ENCODE measurements at places on chromosomes 12 and 14.

GRCh38 chr12:105167346-105167745 is 59.8 kb downstream of the WASHC4 start:
- DNase-seq = no peak

DNA sequence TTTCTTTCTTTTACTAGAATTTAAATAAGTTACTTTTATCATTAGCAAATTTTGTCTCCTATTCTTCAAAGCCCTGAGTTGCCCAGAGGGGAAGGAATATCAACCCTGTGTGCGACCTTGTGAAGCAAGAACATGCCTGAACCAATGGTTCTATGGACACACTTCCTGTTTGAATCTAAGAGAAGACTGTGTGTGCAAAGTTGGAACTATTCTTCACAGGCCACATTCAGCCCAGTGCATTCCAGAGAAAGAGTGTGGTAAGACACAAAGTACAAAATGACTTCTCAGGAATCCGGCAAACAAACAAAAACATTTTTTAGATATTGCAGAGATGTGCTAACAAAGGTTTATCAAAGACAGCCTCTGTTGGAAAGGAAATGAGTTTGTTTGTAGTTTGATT is 90.8 kb upstream of the PTPRQ start:
- no peak for DNase-seq

DNA sequence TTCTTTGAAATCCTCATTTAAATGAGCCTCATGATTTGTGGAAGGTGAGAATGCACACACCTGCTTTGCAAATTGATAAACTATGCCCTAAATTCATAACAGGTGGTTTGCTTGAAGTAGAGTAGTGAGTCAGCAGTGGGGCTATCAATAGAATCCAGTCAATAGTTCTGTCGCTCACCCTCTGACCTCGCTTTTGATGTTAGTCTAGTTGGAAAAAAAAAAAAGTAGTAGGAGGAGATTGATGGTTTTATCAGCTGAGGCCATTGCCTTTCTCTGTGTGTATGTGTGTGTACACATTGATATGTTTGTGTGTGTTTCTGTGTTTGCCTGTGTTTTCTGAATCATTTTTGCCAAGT is 267.3 kb downstream of the SNAPC1 start:
- DNase-seq = no peak

- DNase-seq = no peak
Observed at GRCh38 chr12:127389923-127390322, 877.0 kb upstream of the TMEM132C start.

DNA sequence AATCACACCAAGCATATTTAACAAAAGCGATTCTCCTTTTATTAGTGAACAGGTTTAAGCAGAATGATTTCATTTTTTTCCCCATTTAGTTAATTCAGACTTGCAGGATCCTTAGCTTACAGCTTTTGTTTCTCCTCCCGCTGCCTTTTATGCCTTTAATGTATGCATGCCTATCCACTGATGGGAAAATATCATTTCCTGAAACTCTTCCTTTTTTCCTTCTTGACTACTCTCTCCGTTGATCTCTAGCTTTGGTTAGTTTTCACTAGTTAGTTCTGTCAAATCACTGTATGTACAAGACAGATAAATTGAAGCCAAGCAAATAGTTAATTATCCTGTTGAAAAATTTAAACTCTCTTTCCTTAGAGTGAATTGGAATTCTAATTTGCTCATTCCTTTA is 26.3 kb downstream of the NKX2-1 start:
- no peak for DNase-seq

GRCh38 chr12:115998119-115998633 is 279.3 kb downstream of the MED13L start:
- DNase-seq = no peak

DNA sequence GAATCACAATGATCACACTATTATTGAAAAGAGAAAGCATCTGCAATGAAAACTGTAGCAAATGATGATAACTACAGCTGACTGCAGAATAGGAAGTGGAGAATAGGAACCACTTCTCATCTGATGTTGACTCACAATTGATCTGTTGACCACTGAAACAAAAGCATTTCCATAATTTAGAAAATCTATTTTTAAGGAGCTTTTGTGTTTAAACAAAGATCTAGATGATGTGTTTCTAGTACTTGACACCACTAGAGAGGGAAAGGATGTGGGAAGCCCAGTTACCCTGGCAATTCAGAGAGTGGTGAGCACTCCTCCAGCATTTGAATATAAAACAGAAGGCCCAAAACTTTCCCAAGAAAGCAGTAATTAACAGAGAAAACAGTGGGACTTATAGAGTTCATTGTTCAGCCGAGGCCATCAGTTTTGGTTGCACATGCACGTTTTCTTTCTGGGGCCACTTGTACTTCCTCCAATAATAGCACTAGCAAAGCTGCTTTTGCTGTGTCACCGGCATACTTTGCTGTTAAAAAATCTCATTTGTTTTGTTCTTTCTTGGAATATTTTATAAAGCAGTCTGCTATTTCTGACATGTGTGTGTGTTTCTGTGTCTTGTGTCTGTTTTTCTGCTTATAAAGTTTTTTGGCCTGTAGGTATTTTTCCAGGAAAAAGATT is 76.1 kb upstream of the HECTD1 start:
- DNase-seq = no peak

DNA sequence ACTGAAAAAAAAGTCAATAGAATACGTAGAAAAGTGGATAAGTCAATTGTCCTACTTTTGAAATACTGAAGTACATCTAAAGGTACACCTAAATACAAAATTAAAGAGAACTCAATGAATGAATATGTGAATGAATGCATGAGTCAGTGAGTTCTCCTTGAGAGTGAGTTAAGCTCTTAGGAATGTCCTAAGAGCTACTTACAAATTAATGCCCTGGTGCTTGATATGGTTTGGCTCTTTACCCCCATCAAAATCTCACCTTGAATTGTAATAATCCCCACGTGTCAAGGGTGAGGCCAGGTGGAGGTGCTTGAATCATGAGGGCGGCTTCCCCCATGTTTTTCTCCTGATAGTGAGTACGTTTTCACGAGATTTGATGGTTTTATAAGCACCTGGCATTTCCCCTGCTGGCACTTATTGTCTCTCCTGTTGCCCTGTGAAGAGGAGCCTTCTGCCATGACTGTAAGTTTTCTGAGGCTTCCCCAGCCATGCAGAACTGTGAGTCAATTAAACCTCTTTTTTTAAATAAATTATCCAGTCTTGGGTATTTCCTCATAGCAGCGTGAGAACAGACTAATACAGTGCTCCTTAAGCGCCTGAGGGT is 192.2 kb upstream of the ARHGAP5 start:
- DNase-seq = no peak

DNA sequence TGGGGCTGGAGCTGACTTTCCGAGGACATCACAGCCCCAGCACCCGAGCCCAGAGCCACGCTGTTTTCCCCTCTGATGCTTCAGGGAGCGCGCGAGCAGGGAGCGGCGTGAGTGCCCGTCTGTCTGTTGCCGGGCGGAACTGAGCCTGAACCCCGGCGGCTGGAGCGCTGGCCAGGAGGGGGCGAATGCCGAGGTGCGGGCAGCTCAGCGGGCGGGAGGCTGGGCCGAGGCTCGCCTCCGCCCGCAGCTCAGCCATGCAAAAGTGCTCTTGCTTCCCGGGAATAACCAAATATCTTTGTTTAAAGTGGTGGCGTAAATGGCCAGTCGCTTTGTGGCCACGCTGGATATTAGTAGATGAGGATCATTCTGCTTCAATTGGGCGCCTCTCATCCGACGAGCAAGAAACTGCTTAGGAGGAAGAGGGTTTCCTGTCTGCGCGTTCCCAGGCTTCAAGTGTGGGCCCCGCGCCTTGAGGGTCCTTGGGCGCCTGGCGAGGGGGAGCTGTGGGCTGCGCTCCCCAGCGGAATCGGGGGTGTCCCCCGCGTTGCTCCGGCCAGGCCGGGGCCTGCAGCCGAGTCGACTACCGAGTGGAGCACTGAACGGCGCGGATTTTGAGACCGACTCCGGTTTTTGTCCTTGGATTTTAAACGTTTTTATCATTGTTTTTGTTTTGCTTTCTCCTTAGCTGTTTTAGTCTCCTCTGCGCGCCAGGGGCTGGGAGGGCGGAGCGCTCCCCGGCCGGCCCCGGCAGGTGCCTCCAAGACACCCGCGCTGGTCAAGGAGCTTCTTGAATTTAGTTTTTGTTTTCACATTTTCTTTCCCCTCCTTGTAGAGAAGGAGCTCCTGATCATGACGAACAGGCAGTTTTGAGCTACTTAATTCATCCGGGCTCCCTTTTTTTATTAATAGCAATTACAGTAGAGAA is 831 bp upstream of the NKX2-1 start:
- no peak for DNase-seq

- no peak for DNase-seq
Observed at GRCh38 chr12:68963856-68964745, 31.1 kb upstream of the CPM start.

GRCh38 chr14:24311837-24312615 is 724 bp downstream of the LTB4R start:
- DNase-seq = no peak

DNA sequence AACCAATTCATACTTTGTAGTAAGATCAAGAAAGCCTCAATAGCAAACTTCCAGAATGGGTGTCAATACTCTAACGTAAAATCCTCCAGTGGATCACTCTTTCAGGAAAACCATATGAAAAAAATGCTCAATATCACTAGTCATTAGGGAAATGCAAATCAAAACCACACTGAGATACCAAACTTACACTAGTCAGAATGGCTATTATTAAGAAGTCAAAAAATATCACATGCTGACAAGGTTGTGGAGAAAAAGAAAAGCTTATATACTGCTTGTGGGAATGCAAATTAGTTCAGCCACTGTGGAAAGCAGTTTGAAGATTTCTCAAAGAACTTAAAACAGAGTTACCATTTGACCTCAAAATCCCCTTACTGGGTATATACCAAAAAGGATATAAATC is 49.5 kb upstream of the ATXN7L3B start:
- no peak for DNase-seq

DNA sequence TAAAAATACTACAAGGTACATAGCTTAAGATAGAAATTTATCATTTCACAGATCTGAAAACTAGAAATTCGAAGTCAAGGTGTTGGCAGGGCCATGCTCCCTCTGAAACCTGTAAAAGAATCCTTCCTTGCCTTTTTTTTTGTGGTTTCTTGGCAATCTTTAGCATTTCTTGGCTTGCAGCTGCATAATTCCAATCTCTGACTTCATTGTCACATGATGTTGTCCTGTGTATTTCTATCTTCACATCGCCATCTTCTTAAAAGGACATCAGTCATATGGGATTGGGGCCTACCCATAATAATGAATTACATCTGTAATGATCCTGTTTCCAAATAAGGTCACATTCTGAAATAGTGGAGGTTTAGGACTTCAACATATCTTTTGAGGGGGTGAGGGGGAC is 250.4 kb downstream of the TMTC2 start:
- no peak for DNase-seq

DNA sequence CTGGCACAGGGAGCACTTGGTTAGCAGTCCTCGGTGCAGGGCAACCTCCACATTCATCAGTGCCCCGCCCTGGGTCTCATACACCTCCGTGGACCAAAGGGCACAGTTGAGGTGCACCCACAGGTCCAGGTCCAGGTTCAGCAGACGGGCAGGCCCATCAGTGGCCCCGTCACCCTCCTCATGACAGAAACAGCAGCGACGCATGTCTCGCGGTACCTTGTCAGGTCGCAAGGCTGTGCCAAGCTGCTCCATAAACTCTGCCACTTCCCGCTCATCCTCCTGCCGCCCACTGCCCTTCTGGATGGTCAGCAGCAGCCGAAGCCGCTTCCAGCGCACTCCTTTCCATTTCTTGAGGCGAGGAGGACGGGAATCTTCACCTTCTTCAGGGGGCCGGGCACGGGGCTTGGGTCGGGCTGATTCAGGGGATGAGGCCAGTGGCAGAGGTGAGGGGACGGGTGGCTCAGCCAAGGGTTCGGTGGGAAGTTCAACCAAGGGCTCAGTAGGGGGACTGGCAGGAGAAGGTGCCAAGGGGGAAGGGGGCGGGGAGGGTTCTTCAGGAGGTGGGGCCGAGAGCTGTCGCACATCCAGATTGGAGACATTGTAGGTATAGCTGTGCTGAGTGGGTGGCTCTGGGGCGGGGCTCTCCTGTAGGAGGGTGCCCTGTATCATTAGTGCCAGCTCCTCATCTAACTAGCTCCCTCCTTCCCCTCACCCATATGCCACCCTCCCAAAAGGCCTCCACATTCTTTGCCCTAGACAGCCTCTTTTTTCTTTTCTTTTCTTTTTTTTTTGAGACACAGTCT is 8.3 kb upstream of the PRKAG1 start:
- no peak for DNase-seq

DNA sequence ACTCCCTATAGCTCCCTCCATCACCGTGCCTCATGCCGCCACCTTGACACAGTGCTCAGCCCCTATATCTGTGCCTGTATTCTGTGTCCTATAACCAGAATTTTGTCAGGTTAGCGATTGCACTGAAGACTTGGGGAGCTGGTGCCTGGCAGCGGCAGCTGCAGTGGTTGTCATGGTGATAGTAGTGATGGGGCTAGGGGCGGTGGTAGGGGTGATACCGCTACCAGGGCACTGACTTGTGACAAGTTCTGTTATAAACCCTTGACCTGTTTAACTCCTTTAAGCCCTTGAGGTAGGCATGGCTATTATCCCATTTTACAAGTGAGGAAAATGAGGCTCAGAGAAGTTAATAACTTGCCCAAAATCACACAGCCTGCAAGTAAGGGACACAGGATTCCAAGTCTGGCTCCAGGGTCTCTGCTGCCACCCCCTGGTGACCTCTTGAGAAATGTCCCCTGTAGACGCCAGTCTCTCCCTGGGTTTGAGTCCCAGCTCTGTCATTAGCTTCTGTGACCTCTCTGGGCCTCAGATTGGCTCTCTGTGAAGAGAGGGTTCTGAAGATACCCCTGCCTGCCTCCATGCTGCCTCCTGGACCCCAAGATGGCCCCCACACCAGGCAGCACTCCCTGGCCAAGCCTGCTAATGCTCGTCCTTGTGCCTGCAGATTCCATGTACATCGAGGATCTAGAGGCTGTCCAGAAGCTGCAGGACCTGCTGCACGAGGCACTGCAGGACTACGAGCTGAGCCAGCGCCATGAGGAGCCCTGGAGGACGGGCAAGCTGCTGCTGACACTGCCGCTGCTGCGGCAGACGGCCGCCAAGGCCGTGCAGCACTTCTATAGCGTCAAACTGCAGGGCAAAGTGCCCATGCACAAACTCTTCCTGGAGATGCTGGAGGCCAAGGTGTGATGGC is 121.9 kb downstream of the ESRRB start:
- DNase-seq = no peak

DNA sequence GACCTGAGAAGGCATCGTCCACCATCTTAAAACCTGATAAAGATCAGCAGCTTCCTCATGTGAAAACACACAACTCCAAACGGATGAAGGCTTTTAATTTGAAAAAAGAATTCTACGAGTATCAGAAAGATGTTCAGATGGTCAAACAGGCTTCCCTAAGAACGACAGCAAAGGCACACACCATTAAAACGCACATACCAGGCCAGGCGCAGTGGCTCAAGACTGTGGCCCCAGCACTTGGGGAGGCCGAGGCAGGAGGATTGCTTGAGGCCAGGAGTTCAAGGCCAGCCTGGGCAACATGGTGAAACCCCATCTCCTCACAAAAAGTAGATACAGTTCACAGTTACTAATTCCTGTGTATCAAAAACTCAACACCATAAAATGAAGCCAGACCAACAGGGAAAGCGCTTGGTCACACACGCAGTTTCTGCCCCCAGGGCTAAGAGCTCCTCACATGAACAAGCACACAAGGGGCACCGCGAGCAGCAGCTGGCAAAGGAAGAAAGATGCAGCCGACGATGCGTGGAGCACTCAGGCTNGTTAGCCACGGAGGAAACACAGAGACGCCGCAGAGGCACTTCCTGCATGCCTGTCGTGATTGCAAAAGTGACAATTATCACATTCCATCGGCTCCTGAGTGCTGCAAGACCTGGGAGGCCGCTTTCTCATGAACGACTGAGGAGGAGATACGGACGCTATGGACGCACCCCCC is 78.0 kb downstream of the NOC4L start:
- peak; percentile 19 for DNase-seq

Data from effector CD4-positive, alpha-beta T cell (primary cell).